ENCODE measurements at places on chromosomes 1 and 21.

DNA sequence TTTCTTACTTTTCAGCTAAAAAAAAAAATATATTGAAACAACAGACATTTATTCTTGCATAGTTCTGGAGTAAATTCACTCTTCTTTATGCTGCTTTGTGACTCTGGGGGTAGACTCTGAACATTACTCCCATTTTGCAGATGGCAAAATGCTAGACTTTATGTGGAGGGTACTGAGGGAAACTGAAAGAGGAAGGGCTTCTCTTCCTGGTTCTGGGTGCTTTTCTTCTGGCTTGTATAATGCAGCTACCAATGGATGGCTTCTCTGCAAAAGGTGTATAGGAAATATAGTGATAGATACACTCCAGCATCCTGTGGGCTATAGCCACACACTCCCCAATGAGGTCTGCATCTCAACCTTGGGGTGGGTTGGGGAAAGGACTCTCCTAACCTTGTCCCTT is 19.7 kb upstream of the ZBTB40 start:
- no peak for DNase-seq

GRCh38 chr1:24284156-24284471 is 35.0 kb upstream of the GRHL3 start:
- DNase-seq: no peak

GRCh38 chr1:159177272-159177907 is 6.0 kb downstream of the CADM3 start:
- no peak for DNase-seq

DNA sequence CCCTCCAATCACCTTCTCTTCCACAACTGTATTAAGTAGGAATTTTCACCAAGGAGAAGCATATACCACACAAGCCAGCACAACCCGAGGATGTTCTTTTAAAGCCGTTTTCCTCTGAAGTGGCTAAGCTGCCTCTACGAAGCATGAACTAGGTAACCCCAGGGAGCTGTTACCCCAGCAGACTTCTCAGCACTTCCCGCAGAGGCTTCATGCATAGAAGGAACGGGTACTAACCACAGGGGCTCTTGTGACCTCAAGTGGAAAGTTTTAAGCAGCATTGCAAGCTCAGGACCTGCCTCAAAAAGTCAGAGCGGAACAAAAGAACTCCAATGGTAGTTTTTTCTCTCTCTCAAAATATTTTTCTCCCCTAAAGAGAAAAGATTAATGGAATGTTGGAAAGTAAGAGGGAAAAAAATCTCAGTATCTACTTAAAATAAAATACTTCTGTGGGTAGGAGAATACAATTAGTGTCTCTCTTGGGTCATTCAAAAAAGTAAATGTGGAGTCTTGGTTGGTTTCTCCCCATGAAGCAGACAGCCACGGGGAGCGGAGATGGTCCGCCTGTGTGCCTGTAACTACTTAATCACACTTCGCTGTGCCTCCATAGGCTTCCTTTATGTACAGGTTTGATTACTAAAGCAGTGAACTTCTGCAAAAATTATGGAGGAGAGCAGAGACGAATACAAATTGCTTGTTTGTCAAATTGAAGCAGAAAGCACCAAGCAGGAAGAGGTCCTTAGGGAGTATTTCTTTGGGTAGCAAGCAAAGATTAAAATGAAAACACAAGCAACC is 40.9 kb downstream of the STX6 start:
- DNase-seq: no peak

DNA sequence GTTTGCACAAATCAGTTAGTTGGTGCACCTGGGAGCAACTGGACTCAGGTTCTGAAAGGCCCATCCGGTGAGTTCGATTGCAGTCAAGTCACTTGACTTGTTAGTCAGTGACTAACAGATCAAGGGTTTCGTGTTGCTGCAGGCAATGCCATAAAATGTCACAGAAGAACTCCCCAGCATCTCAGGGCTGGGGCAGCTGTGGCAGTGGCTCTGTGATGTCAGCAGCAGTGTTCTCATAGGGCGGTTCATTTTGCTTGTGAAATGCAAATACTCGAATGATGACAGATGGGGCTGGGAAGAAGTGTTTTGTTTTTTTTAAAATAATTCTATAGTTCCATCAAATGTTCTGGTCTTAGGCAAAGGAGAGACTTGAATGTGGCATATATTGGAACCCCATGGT is 287.8 kb downstream of the LMX1A start:
- no peak for DNase-seq
